ENCODE measurements at places on chromosomes 3 and 15.
A peak's percentile ranks its signal among the peaks of the same experiment; 100 is the strongest.

DNA sequence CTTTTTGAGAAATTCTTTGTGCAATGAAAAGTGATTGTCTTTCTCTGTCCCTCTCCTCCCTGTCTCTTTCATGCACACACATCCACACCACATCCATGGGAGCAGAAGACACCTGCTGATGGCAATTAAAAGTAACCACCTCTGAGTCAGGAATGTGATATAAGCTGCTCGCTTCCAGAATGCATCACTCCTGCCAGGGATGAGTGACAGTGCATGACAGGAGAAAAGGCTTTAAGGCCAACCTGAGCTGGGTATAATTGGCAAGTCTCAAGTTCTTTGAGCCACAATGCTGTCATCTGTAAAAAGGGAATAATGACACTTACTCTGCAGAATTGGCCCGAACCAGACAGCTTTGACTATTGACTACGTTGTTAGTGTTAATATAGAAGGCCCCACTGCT is 59.6 kb downstream of the UBP1 start:
- no peak for DNase-seq

DNA sequence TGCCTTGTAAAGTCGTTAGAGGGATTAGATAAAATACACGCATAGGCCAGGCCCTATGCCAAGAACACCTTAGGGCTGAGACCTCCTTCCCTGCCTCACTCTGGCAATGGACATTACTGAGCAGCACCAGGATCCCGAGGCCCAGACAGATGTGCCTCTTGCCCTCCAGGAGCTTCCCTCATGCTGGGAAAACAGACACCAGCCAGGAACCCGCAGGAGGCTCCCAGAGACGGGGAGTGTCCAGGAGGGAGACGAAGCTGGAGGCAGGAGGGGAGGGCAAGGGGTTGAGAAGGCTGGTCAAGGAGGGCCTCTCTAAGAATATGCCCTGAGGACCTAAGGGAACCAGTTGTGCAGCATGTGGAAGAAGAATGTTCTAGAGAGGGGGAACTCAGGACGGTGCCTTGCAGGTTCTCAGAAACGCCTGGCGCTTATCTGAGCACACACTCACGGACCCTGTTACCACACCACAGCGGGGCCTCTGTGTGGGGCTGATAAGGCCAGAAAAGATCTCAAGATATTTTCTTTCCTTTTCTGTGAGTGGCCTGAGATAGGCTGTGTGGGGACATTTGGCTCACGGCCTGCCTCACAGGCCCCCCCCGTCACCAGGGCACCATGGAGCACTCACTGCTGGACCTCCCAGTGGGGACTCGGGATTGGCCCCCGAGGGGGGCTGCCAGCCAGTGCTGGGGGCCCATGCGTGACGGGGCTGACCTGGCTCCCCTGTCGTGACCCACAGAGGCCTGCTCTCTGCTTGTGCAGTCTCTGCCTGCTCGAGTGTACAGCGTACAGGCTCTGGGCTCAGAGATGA is 22.0 kb upstream of the CYP11A1 start:
- DNase-seq: no peak

DNA sequence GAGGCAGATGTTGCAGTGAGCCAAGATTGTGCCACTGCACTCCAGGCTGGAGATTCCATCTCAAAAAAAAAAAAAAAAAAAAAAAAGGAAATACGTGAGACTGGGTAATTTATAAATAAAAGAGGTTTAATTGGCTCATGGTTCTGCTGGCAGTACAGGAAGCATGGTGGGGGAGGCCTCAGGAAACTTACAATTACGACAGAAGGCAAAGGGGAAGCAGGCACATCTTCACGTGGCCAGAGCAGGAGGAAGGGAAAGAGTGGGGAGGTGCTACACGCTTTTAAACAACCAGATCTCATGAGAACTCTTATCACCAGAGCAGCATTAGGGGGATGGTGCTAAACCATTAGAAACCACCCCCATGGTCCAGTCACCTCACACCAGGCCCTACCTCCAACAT is 138.2 kb upstream of the IL12A start:
- DNase-seq: no peak

DNA sequence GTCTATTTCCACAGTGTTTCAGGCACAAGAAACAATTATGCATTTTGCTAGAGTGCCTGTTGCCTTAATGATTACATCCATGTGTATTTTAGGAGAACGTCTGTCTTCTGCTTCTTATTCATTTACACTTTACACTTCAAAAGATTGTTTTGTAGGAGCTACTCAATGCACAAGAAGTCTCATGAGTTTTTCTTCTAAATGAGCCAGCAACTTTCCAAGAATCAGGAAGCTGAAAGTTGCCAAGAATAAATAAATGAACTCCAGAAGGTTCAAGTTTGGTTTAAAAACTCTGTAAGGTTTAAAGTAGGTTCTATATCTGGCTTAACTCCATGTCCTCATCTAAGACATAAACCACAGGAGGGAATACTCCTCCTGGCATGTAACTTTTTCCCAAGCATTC is 103.8 kb upstream of the ADPGK start:
- no peak for DNase-seq

DNA sequence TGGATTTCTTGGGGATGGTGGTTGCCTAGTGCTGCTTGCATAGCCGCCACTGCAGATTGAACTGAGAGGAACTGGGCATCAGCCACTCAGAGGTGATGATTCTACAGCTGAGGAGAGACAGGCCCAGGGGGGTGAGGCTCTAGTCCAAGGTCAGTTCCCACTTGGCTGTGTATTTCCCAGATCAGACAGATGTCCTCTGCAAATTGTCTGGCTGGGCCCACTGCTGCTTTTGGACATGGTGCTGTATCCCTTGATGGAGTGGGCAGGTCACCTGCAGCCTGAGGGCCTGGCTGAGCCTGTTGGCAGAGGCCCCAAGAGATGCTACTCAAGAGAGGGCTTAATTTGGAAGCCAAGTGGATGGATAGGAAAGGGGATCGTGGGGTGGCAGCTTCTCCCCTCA is 124.5 kb upstream of the CTDSPL start:
- DNase-seq: no peak

DNA sequence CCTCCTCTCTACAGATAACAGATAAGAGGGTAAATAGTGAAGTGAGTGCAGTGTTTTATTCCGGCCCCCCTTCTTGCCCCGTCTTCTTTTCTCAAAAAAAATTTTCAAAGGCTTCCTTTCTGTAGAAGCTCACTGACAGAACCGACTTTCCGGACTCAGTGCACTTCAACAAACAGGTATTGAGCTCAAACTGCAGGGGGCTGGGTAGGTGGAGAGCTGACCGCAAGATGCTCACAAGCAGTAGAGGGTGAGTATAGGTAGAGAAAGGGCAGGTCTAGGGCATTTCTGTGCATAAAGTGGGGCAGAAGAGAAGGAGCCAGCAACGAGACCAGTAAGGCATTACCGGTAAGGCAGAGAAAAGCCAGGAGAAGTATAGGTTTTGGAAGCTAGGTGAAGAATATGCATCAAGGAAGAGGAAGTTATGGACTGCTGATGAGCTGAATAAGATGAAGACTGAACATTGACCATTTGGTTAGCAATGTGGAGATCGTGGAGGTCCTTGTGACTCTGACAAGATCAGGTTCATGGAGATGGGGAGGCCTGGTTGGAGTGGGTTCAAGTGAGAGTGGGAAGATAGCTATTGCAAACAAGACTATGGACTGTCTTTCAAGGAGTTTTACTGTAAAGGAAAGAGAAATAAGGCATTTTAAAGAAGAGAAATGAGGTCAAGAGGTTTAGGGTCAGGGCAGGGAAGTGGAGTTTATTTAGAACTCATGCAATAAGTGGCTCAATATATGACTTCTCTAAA is 97.4 kb downstream of the ST6GAL1 start:
- DNase-seq: no peak

DNA sequence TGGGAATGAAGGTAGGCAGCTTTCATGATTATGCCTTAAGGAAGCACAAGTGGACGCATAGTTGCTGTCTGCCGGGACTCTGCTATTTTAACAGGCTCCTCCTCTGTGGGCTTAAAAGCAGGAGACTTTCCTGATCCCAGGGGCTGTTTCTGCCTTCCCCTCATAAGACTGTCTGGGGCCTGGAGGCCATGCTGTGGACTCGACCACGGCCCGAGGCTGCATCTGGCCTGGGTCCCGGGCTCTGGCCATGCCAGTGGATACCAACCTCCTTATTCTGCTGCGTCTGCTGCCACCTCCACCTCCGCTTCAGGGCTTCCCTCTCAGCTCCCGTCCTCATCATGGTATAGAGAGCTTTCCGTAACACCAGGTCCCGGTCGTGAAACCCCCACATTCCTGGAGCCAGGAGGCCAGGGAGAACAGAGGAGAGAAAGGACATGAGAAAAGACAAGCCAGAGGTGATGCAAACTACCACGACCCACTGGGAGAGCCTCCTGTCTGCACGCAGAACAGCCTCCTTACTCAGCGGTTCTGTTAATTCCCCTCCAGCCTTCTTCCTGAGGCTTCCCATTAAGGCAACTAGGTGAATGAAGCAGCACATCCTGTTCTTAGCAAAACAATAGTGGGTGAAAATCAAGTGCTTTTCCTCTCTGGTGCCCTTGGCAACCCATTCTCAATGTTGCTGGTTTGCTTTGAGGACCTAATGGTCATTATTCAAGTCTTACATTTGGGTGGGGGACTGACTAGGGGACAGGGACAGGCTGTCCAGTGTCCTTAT is 200.5 kb downstream of the KLF13 start:
- DNase-seq: no peak

- no peak for DNase-seq
Measured at GRCh38 chr15:47158573-47158972, 558.7 kb upstream of the SEMA6D start.

DNA sequence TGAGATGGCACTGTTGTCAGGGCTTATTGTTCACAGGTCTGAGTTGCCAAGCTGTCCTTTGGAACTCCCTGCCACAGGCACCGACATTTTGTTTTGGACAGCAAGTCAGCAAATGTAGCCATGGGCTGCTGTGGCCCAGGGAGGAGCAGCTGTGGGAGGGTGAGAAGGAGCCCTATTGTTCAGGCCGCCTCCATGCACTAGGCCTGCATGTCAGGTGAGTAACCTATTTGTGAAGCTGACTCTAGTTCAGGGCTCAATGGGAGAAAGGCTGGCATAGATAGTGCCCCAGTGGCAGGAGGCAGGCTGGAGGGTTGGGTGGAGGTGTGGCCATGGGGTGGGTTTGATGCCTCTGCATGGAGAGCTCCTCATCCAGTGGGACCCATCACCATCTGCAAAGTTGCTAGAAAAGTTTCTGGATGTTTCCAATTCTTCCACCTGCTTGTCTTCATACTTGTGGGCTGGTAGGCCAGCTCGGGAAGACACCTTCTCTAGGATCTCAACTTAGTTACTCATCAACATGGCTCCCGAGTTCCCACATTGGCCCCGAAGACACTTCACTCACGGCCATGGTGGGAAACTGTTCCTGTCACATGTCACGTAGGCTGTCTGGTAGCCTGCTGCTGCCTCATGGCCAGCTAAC is 19.5 kb downstream of the AMOTL2 start:
- DNase-seq: no peak

GRCh38 chr15:36053746-36054145 is 507.8 kb upstream of the DPH6 start:
- peak; percentile 37 for DNase-seq

DNA sequence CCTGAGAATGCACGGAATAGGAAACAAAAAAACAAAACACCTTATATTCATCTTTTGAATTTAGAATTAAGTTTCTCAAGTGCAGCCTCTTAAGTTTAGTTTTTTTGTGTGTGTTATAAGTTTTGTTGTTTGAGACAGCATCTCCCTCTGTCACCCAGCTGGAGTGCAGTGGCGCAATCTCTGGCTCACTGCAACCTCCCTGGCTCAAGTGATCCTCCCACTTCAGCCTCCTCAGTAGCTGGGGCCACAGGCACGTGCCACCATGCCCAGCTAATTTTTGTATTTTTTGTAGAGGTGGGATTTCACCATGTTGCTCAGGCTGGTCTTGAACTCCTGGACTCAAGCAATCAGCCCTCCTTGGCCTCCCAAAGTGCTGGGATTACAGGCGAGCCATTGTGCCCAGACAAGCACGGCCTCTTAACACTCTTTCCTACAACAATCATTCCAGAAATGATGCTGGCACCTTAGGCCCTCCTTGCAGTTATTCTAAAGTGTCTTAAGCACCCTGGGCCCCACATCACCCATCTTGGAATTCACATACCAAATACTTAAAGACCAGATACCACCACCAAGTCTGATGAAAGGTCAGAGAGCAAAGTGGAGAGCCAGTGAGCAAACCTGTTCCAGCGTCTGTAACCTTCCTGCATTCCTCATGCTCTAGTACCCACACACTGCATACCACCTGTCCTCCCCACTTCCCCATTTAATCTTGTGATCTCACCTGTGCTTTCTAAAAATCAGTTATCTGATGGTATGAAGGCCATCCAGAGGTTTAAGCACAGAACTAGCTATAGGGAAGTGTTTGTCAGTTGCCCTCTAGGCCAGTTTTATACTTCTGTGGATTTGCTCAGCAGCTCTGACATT is 6.9 kb upstream of the SPG11 start:
- DNase-seq: no peak

DNA sequence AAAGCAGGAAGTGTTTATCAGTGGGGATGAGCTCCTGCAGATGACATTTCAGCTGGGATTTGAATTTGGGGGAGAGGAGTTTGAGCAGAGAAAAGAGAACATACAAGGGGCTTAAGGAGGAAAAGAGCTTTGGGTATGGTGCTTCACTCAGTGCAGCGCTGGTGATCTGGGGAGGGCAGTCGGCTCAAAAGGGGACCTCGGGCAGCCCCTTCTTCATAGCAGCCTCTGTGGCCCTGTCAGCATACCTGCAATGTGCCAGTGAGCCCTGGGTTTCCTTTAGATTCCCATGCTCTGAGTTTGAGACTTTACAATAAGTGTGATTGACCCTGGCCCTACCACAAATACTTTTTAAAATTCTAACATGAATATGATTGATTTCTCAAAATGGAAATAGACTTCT is 40.2 kb downstream of the ROPN1B start:
- no peak for DNase-seq

- no peak for DNase-seq
Measured at GRCh38 chr15:78976691-78977090, 31.8 kb upstream of the CTSH start.

DNA sequence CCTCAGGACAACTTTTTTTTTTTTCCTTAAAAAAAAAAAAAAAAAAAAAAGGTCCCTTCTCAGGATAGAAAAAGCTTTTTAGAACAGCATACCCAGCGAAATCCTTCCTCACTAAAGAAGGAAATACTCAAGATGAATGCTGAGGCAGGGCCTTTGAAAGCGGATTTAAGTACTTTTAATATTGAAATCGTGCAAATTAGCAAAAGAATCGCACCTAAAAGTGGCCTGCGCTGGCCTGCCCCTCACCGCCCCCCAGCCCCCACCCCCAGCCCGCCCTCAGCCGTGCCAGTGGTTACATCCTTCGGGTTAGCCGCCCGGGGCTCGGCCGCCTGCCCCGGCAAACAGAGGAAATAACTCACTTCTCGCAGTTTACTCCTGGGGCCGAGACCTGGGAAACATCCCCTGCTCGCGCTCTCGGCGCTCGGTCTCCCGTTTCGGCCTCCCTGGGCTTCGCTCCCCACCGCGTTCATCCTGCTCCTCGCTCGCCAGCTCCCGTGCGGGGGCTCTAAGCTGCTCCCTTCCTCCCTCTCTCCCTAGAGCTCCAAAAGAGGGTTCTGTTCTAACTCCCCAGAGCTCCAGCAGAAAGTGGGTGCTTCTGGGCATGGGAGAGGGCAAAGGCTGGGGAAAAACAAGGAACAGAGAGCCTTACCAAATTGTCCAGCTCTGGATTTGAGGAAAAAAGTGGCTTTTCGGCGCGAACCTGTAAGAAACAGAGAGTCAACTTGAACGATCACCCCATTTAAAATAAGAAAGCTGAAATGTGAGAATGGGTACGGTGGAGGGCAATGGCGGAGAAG is 5.2 kb downstream of the MEIS2 start:
- DNase-seq: no peak

GRCh38 chr3:64158334-64158733 is 66.9 kb downstream of the PRICKLE2 start:
- peak; percentile 35 for DNase-seq
